PC-9 (cell line): ENCODE measurements at places on chromosomes 6 and 20. TPM values are rescaled to one million over a fixed set of nuclear protein-coding genes. Genes with fewer than 3 reads are reported as not detected.

Gene ATP9A
- total RNA-seq = 18.6 and 22.4 TPM in 2 replicates

GRCh38 chr6:37477191-37477590, 22.5 kb downstream of the CCDC167 start:
- DNase-seq = no peak

- no peak for DNase-seq
Measured at GRCh38 chr6:122647765-122648164, 37.6 kb downstream of the PKIB start.

DNA sequence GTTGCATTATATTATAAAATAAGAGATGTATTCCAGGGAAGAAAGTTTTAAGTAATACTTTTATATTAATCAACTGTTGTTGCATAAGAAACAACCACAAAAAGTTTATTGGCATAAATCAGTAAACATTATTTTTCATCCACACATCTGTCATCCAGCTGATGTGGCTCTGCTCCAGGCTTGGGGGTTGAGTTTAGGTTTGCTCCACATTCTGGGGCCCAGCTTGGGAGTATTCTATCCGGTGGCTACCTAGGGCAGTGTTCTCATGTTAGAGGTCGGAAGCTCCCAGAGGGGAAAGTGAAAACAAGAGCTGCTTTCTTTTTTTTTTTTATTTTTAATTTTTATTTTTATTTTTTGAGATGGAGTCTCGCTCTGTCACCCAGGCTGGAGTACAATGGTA, 728.4 kb upstream of the FLRT3 start:
- DNase-seq = no peak

Gene SIRPB2
- 4.5 and 7.1 TPM in 2 replicates for total RNA-seq

DNA sequence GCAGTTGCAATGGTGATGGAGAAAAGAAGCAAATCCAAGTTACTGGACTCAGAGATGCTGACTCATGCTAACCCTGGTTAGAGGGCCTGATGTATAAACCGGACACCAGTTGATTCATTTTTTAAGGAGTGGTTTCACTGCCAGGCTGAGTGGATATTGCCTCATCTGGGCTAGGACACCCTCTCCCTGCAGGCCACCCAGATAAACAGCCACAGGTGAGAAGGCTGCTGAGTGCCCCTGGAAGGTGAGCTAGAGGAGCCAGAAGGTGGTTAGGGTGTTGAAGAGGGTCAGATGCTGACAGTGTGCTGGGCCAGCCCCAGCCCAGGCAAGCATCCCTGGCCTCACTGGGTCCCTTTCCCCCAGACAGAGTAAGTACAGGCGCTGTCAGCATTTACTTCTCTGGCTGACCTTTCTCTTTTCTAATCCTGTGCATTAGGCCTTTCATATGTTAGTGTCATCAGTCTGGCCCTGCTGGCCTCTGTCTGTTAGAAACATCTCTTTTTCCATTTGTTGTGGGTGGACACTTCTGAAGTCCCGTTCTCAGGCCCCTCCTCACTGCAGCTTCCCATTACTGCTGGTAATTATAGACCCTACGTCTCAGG, 13.5 kb downstream of the EPB41L1 start:
- peak; percentile 41 for DNase-seq

GRCh38 chr6:120869397-120869796, 464.9 kb downstream of the TBC1D32 start:
- no peak for DNase-seq

GRCh38 chr6:14656078-14656521, 538.5 kb downstream of the CD83 start:
- no peak for DNase-seq
